Hindlimb muscle (tissue), 1 donor: ENCODE measurements at places on chromosomes 1 and 21.

DNA sequence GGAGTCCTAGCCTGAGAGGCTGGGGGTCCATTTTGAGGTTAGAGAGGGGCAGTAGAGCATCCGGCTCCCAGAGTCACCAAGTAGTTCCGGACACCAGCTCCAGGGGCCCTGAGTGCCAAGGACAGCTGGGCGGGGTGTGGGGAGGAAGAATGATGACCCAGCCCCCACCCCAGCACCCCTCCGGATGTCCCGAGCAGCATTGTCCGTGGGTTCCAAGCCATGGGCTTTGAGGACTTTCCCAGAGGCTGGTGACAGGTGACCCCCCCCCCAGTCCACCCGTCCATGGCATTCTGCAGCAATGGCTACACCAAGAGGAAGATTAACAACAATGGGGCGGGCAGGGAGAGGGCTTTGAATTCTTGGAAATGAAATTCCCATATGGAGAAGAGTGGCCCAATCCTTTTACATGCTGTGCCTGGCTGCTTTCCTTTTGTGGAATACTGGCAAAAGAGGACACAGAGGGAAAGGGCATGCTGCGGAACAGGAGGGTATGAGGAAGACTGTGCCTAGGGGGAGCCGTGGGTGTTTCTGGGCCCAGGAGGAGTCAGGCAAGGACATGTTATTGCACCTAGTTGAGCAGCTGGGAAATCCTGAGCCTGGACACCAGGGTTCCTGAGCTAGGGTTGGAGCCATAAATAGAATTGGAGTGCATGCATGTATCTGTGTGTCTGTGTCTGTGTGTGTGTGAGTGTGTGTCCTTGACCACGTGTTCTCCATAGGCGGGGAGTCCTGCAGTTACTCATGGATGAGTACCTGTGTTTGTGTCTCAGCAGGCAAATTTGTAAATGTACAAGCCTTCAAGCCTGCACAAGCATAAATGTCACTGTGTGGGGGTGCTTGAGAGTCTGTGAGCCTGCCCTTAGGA, 956 bp downstream of the ATP1A2 start:
- no peak for DNase-seq

GRCh38 chr1:236301958-236302335, 20.2 kb upstream of the ERO1B start:
- DNase-seq, result no peak

GRCh38 chr1:83029916-83030315, 969.0 kb downstream of the TTLL7 start:
- no peak for DNase-seq

- DNase-seq, result no peak
Measured at GRCh38 chr1:30830537-30830936, 73.0 kb upstream of the LAPTM5 start.

GRCh38 chr1:91501523-91501851, 836 bp downstream of the CDC7 start:
- DNase-seq, result no peak

- no peak for DNase-seq
Measured at GRCh38 chr1:214901718-214902117, 180.8 kb upstream of the KCNK2 start.

DNA sequence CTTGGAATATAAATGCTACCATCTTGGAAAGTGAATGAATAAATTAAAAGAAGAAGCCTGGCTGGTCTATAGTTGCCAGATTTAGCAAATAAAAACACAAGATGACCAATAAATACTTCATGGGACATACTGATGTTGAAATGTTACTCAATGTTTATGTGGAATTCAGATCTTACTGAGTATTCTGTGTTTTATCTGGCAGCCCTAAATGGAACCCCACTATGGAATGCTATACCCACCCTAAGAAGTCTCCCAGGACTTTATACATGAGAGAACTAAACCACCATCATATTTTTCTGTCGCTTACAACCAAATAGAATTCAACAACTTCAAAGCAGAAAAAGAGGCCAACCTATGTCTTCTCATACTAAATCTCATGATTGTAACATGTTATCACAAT, 177.6 kb upstream of the HMCN1 start:
- no peak for DNase-seq

DNA sequence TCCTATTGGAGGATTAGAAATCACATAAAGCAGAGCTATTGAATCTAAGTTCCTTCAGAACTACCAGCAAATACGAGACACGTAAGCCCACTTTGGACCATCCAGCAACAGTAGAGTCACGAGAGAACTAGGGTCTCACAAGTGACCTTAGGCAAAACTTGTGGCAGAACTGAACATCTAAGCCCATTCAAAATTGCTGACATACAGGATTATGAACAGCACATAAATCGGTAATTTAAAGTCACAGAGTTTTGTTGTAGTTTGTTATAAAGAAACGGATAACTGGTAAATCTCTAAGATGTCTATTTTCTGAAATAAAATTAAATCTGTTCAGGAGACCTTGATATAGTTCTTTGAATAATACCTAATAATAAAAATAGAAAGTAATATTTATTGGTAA, 1366.0 kb downstream of the NCAM2 start:
- DNase-seq, result no peak

GRCh38 chr1:104702731-104703130, 953.0 kb downstream of the AMY1C start:
- no peak for DNase-seq

GRCh38 chr1:244862354-244862698, 2.0 kb downstream of the HNRNPU start:
- DNase-seq, result no peak

DNA sequence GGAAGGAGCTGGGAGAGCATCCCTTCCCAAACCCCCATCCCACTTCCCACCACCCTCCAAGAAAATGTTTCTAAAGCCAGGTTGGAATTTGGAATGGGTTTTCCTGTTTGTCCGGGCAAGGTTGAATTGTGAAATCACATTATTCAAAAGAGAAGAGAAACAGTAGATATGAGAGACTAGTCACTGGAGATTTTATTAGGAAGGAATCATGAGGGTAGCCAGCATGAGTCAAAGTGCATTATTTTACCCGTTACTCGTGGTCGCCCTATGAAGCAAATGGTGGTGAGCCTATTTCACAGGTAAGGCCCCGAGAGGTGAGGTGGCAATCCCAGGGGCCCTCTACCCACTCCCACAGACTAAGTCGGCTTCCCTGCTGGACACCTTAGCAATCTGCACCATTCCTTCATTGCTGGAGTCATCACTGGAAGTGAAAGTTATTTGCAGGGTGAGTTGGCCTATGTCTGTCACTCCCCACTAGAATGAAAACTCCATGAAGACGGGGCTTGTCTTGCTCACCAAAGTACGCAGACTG, 52.8 kb downstream of the TOMM20 start:
- no peak for DNase-seq
